Umbilical cord (tissue), 2 donors: ENCODE measurements at places on chromosomes 11 and 22. TPM values are rescaled to one million over a fixed set of nuclear protein-coding genes. Genes with fewer than 3 reads are reported as not detected.

Gene SULT4A1
- total RNA-seq, result 3.4 TPM

Gene GAB2
- 27.0 TPM for total RNA-seq

Gene OR4A47
- 9.4 TPM for total RNA-seq

Gene GAL3ST3
- total RNA-seq, result 2.9 TPM

Gene LDHAL6A
- 0.96 TPM for total RNA-seq

Gene HPX
- total RNA-seq, result 3.4 TPM

Gene SLC17A6
- total RNA-seq, result 7.0 TPM

Gene ACP2
- total RNA-seq, result 77.3 TPM

Gene NCR3LG1
- 2.2 TPM for total RNA-seq

Gene PAX6
- 5.5 TPM for total RNA-seq

Gene C11orf91
- 2.2 TPM for total RNA-seq

Gene IPO7
- total RNA-seq, result 169 TPM

Gene EMSY
- total RNA-seq, result 21.9 TPM

Gene PRODH
- total RNA-seq, result 4.6 TPM

Gene RHOG
- total RNA-seq, result 8.7 TPM

Gene SLC22A9
- total RNA-seq, result 2.2 TPM

Gene OR4D5
- total RNA-seq, result 7.2 TPM

Gene C11orf87
- 4.1 TPM for total RNA-seq

Gene TMEM191C
- total RNA-seq, result 8.9 TPM

Gene OR5A2
- total RNA-seq, result 4.3 TPM

Gene DEFB131B
- not detected for total RNA-seq

Gene CCDC116
- not detected for total RNA-seq

Gene HTR3B
- total RNA-seq, result not detected

Gene UBQLNL
- not detected for total RNA-seq

Gene MMP27
- not detected for total RNA-seq

Gene CRYBA4
- not detected for total RNA-seq

Gene APOL5
- total RNA-seq, result not detected

Gene TIMM10B
- 26.7 TPM for total RNA-seq

Gene SDHAF2
- total RNA-seq, result 57.3 TPM

Gene LINC01488
- total RNA-seq, result 0.96 TPM

Gene TNNI2
- not detected for total RNA-seq

Gene CABP4
- total RNA-seq, result 0.96 TPM

Gene PLAAT5
- total RNA-seq, result not detected

Gene ZNF408
- total RNA-seq, result 4.1 TPM

Gene SLC22A8
- total RNA-seq, result 0.72 TPM

Gene NNMT
- 871 TPM for total RNA-seq

Gene TRIM49D1
- not detected for total RNA-seq

Gene MCM5
- 16.4 TPM for total RNA-seq

Gene GLYAT
- total RNA-seq, result 55.4 TPM

Gene TMEM86A
- 4.3 TPM for total RNA-seq

Gene MLC1
- 0.24 TPM for total RNA-seq
